Heart left ventricle (tissue), 16 donors: ENCODE measurements at places on chromosomes 1 and 21. TPM values are rescaled to one million over a fixed set of nuclear protein-coding genes. Genes with fewer than 3 reads are reported as not detected.

The TSPAN1 gene
- 0.65 TPM for polyA plus RNA-seq

The DYNLT5 gene
- 3.1 TPM for polyA plus RNA-seq

The HSD11B1 gene
- 1.2 TPM for polyA plus RNA-seq

The LAD1 gene
- 6.9 TPM for polyA plus RNA-seq

The OR2T11 gene
- not detected for polyA plus RNA-seq
